ENCODE measurements at places on chromosomes 2 and 18. TPM values are rescaled to one million over a fixed set of nuclear protein-coding genes. Genes with fewer than 3 reads are reported as not detected.

DNA sequence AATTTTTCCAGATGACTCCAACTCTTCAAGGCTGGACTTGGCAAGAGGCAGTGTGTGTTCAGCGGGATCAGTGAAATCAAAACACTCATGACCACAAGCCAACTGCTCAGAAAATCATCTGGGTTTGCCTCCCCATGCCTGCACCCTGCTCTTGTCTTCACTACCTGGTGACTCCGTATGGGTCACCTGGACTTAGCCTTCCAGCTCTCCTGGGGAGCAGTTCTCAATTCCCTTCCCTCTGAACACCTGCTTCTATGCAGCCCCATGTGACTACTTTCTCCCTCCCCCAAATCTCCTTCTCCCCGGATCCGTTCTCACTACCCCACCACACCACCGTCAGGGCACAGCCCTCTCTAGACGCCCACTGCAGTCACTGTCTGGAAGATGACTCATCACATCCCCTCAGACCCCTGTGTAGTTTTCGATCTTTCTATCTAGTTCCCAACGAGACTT lies 130.2 kb upstream of the ID2 start:
- H3K27ac ChIP-seq = no peak overlapping the region
- DNase-seq = no peak
- no peaks in the 10 kb centered on the region for H3K27me3 ChIP-seq
- H3K4me1 ChIP-seq = no peaks in the 10 kb centered on the region

PRADC1 gene
- total RNA-seq = 29.0 TPM

DNA sequence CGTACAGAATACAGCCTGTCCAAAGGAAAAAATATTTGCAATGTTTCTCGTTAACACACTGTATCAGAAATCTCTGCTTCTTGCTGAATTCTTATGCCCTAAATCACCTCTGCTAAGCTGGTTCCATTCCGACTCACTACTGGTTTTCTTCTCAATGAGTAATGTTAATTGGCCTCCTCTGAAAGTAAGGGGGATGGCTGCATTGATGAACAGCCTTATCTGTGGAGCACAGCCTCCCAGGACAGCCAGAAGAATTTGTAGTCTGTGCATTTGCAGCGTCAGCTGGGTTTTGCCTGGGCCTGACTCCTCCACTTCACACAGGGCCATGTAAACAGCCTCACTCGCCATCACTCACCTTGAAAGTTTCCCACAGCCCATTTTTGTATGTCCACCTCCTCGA lies 127.7 kb downstream of the RNF152 start:
- H3K27me3 ChIP-seq = no peaks in the 10 kb centered on the region
- no peak overlapping the region for H3K4me3 ChIP-seq
- no peaks in the 10 kb centered on the region for H3K36me3 ChIP-seq
- H3K27ac ChIP-seq = no peak overlapping the region
- H3K4me1 ChIP-seq = no peaks in the 10 kb centered on the region

- no peak overlapping the region for H3K4me3 ChIP-seq
- no peak for DNase-seq
- H3K36me3 ChIP-seq = no peaks in the 10 kb centered on the region
- H3K27me3 ChIP-seq = no peaks in the 10 kb centered on the region
- no peak overlapping the region for H3K27ac ChIP-seq
These were observed 1775.5 kb upstream of the CELF4 start for GRCh38 chr18:39341129-39341528.

PLA2R1 gene
- total RNA-seq = 5.4 TPM

NLRC4 gene
- total RNA-seq = 0.42 TPM

- DNase-seq = no peak
- H3K27me3 ChIP-seq = no peaks in the 10 kb centered on the region
- H3K27ac ChIP-seq = no peak overlapping the region
These were observed 171.8 kb downstream of the UBE2E3 start for GRCh38 chr2:181152226-181152625.

ZNF396 gene
- 1.4 TPM for total RNA-seq

DNA sequence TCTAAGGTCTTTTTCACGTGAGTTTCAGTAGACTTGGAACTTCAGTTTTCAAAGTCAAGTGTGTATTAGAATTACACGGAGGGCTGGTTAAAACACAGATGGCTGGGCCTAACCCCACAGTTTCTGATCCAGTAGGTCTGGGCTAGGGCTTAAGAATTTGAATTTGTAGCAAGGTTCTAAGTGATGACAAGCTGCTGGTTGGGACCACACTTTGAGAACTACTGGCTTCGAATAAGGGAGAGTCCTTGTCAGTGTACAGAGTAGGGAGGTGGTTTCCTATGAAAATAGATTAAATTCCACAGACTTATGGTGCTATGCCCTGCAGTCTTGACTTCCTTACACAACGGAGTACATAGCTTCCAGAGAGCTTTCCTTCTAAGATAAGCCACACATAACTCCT lies 4.5 kb downstream of the RHOB start:
- peaks cover 18% of the 10 kb centered on the region for H3K36me3 ChIP-seq
- peak overlapping the region; percentile 94 for H3K27ac ChIP-seq
- peaks cover 30% of the 10 kb centered on the region for H3K4me1 ChIP-seq
- H3K27me3 ChIP-seq = no peaks in the 10 kb centered on the region

LINC00305 gene
- total RNA-seq = not detected

FAM228A gene
- total RNA-seq = 2.5 TPM

- peak overlapping the region; percentile 87 for H3K27ac ChIP-seq
- no peak overlapping the region for H3K4me3 ChIP-seq
- no peaks in the 10 kb centered on the region for H3K27me3 ChIP-seq
- H3K4me1 ChIP-seq = peaks cover 100% of the 10 kb centered on the region
- no peaks in the 10 kb centered on the region for H3K36me3 ChIP-seq
- DNase-seq = no peak
These were observed 24.6 kb downstream of the NRP2 start for GRCh38 chr2:205706769-205707381.

DNA sequence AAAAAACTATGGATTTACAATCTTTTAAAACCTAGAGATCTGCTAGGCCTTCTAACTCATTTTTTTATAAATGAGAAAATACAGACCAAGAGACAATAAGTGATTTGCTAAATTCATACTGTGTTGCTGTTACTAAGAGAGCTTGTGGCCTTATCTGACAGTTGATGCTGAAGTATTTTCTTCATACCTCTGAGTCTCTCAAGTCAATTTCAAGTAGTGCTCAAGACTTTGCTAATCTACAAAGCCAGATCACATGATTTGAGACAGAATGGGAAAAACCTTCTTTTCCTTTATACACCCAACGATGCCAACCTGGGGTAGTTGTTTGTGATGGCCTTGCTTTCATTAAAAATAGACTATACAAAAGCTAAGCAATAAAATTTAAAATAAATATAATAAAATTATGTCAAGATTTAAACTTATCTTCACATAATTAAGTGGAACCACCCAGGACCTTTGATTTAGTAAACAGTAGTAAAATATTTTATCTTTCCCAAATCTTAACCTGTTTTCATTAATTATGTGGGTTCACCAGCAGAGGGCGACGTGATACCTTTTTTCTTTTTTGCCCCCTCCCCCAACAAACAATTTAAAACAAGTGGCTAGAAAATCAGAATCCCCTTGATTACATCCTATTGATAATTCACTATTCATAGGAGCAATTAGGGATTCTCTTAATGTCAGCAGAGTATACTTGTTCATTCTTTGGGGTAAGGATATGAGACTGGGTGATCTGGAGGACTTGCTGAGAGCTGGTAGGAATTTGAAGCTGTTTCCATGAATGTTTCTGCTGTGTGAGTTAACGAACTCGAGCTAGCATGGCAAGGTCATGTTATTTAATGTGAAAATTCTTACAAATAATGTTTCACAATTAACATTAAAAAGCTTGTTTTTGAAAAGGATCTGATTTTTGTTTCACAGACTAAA lies 49.6 kb upstream of the SLC5A7 start:
- no peaks in the 10 kb centered on the region for H3K4me1 ChIP-seq
- H3K27me3 ChIP-seq = no peaks in the 10 kb centered on the region
- H3K27ac ChIP-seq = no peak overlapping the region
- no peak for DNase-seq
- H3K36me3 ChIP-seq = no peaks in the 10 kb centered on the region

GRCh38 chr2:206700156-206700555 lies 18.0 kb downstream of the DYTN start:
- H3K4me1 ChIP-seq = no peaks in the 10 kb centered on the region
- H3K36me3 ChIP-seq = no peaks in the 10 kb centered on the region
- H3K27me3 ChIP-seq = no peaks in the 10 kb centered on the region
- DNase-seq = no peak
- H3K27ac ChIP-seq = no peak overlapping the region

- DNase-seq = peak; percentile 91
- no peaks in the 10 kb centered on the region for H3K27me3 ChIP-seq
- no peaks in the 10 kb centered on the region for H3K36me3 ChIP-seq
- peak overlapping the region; percentile 52 for H3K4me3 ChIP-seq
- peak overlapping the region; percentile 65 for H3K27ac ChIP-seq
- peaks cover 21% of the 10 kb centered on the region for H3K4me1 ChIP-seq
These were observed 11.4 kb downstream of the SNED1 start for GRCh38 chr2:241009601-241010530.

CXCR1 gene
- 4.0 TPM for total RNA-seq

DNA sequence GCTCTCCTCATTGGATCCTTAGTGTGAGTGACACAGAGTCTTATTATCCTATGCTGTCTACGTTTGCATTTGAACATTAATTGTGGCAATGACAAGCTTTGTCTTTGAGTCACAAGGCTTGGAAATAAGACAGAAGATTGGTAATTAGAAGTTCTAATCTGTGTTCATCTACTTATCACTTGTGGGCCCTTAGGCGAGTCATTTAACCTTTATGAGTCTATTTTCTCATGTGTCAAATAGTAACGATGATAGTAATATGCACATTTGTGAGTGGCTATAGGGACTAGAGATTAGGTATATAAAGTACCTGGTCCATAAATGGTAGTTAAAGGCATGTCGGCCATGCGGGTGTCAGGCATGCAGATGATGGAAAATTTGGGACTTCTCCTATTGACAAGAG lies 105.6 kb upstream of the NABP1 start:
- H3K27me3 ChIP-seq = no peaks in the 10 kb centered on the region
- H3K4me1 ChIP-seq = no peaks in the 10 kb centered on the region
- no peaks in the 10 kb centered on the region for H3K36me3 ChIP-seq
- DNase-seq = no peak

GRCh38 chr2:158990397-158991214 lies 22.2 kb downstream of the TANC1 start:
- peak; percentile 60 for DNase-seq
- no peaks in the 10 kb centered on the region for H3K27me3 ChIP-seq
- no peak overlapping the region for H3K4me3 ChIP-seq
- H3K4me1 ChIP-seq = peaks cover 53% of the 10 kb centered on the region

SERPINB10 gene
- not detected for total RNA-seq
